SJSA1 (cell line): ENCODE measurements at places on chromosomes 1 and 21. TPM values are rescaled to one million over a fixed set of nuclear protein-coding genes. Genes with fewer than 3 reads are reported as not detected.

Gene UBL4B
- not detected in 2 replicates for total RNA-seq

- DNase-seq = no peak
- H3K36me3 ChIP-seq = peaks cover 57% of the 10 kb centered on the region
- H3K4me3 ChIP-seq = no peak overlapping the region
- no peaks in the 10 kb centered on the region for H3K27me3 ChIP-seq
- no peak overlapping the region for H3K27ac ChIP-seq
Observed at GRCh38 chr1:39310015-39310414, 105.5 kb downstream of the MACF1 start.

Gene F5
- not detected in 2 replicates for total RNA-seq

DNA sequence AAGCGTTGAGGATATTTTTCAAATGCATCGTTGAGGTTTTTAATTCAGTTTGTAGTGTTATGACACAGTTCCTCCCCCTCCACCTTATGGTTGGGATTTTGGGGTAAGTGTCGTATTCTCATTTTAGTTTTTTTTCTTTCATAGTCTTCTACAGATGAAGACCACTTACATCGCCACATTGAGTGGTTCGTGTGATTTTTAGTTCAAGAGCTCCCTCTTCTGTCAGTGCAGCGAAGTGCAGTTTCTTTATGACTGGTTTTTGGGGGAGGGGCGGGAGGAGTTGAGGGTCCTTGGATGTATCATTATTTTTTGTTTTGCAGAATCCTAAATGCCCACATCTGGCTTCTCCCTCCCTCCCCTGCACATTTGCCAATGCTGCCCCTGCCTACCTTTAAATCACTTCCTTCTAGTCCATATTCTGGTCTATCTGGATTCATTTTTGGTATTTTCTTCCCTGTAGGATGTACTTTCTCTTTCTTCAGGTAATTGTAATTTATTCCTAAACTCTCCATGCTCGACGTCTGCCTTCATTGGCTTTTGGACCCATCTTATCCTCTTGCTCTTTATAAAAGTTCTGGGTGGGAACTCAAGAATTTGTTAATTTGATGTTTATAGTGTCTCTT lies 433.1 kb downstream of the CAMTA1 start:
- no peak overlapping the region for H3K4me3 ChIP-seq
- no peaks in the 10 kb centered on the region for H3K36me3 ChIP-seq
- H3K27ac ChIP-seq = no peak overlapping the region
- H3K27me3 ChIP-seq = no peaks in the 10 kb centered on the region
- DNase-seq = no peak

Gene PARK7
- total RNA-seq = 436 and 479 TPM in 2 replicates

Gene CD5L
- not detected in 2 replicates for total RNA-seq

- H3K27ac ChIP-seq = no peak overlapping the region
- no peak for DNase-seq
- H3K4me3 ChIP-seq = no peak overlapping the region
- no peaks in the 10 kb centered on the region for H3K36me3 ChIP-seq
- H3K27me3 ChIP-seq = peaks cover 34% of the 10 kb centered on the region
- no peaks in the 10 kb centered on the region for H3K4me1 ChIP-seq
Observed at GRCh38 chr1:17791055-17791390, 35.9 kb downstream of the ACTL8 start.
